ENCODE measurements at places on chromosomes 3 and 15.

DNA sequence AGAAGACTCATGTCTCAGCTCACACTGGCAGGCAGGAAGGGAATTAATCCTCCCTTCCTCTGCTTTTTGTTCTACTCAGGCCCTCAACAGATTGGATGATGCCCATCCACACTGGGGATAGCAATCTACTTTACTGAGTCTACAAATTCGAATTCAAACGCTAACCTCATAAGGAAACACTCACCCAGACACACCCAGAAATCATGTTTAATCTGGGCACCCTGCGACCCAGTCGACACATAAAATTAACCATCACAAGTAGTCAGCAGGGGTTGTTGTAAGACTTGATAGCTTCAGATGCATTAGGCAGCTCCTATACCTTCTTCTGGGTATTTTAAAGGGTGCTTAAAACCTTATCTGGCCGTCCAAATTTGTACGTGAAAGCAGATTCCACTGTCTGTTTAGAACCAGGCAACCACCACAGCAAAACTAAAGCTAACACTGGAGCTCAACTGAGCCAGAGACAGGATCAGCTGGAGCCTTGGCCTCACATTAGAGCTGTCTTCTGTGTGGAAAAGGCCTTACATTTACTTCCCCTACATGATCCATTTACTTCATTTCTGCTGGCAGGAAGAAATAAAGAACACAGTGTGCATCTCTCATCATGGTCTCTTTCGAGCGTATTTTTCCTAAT, 407.3 kb upstream of the PPP2R3A start:
- no peak for DNase-seq

DNA sequence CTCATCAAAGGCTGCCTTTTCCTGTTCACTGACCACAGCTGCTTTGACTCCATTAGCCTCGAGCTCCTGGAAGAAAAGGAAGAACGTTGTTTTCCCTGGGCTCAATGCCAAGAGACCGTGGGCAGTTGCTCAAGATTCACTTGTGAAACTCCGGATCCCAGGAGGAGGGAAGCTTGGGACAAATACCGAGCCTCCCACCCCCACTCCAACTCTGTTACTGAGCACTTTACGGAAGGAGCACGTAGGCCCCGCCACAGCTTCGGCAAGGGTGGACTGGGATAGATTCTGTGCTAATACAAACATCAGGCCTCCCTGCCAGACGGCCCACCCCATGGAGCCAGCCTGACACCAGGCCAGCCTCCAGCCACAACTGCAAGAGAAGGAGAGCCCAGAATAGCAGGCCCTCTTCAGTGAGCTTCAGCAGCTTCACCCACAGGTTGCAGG, 10.8 kb upstream of the FANCD2 start:
- DNase-seq = no peak

- DNase-seq = no peak
These were observed 175.7 kb downstream of the TMEM108 start for GRCh38 chr3:133213937-133214336.

- no peak for DNase-seq
These were observed 42.3 kb upstream of the VGLL3 start for GRCh38 chr3:87033205-87033604.

- no peak for DNase-seq
These were observed 56.5 kb downstream of the RAB7A start for GRCh38 chr3:128782282-128783146.

GRCh38 chr3:42814914-42815507, 5.8 kb downstream of the ACKR2 start:
- no peak for DNase-seq

DNA sequence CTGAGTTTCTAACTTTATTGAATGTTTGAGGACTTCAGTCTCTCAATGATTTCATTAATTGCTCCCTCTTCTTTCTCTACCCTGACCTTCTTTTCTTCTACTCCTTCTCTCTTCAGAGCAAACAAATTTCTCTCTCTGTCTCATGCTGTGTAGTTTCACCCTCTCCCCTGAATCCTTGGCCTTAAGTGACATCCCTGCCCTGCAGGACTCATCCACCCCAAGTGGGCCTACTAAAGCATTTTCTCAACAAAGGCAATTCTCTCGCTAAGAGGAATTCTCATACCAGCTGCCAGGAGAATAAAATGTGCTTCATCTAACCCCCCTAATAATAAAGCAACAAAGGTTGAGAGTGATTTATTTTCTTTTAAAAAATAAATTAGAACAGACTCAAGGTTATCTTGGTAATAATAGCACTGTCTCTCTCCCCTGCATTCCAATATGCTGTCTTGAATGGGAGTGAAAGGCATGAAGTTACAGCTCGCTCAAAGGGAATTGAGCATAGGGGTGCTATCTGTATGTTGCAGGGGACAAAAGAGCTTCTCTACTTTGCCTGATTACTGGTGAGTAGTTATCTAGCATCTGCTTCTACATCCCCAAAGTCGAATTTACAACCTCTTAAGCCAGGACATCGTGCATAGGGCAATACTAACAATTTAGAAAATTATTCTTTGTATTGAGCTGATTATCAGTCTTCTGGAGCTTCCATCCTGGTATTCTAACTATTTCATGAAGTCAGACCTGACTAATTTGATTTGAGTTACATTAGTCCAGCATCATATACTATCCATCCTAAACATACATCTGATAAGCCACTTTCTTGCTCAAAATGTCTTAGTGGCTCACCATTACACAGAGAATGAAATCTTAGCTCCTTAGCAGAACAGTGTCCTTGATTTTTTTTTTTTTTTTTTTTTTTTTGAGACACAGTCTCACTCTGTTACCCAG, 76.9 kb upstream of the DNAJC19 start:
- DNase-seq = no peak
